ENCODE measurements at places on chromosomes 16 and 17.

DNA sequence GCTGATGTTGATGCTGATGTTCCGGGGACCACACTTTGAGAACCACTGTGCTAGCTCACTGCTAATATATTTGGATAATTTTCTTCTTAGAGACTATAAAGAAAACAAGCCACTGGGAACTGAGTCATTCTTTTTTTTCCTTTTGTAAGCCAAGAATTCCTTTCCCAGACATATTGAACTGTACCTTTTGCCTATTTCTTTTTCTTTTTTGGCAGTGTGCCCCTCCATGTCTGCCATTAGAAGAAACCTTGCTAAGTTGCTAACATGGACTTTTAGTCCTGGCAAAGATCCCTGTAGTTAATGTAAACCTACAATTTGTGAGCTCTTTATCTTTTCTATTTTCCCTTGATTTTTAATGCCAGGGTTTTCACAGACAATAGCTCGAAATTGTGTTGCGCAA is 17.3 kb upstream of the ERCC4 start:
- no peak for DNase-seq

DNA sequence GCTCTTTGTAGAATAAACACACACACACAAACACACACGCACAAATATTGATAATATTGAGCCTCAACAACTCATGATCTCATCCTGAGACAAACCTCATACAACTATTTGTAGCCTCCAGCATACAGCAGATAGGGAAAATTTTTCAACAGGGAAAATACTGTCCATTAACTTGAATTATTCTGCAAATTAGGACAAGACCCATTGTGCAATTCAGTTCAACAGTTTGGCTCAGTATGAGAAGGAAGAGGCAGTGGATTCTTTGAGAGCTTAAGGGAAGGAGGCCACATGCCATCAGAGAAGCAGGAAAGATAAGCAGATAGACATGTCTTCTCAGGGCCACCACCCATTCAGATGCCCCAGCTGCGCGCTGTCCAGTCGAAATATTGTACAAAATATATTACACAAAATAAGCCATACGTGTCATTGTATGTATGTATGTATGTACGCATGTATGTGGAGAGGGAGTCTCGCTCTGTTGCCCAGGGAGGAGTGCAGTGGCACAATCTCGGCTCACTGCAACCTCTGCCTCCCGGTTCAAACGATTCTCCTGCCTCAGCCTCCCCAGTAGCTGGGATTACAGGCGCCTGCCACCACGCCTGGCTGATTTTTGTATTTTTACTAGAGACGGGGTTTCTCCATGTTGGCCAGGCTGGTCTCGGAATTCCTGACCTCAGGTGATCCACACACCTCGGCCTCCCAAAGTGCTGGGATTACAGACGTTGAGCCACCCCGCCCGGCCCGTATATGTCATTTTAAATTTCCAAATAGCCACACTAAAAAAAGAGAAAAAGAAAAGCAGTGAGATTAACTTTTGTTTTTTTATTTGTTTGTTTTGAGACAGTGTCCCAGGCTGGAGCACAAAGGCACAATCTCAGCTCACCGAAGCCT is 1.8 kb downstream of the ZC3H7A start:
- DNase-seq, result no peak

DNA sequence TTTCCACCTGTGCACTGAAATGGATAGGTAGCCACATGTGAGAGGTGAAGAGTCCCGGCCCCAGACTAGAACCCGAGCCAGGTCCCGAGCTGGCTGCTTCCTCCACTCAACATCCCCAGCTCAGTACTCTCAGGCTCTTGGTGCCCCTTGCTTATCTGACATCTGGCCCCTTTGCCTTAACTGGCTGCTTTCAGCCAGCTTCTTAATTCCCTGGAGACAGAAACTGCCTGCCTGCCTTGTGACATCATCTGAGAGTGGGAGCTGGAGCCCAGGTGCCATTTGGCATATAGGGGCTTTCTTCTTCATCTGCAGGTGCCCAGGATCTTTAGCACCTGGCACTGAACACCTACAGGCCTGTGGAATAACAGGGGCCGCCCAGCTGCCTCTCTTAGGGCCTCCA is 8.9 kb downstream of the CHAD start:
- DNase-seq, result no peak

GRCh38 chr16:48446534-48446920 is 61.3 kb upstream of the SIAH1 start:
- no peak for DNase-seq

DNA sequence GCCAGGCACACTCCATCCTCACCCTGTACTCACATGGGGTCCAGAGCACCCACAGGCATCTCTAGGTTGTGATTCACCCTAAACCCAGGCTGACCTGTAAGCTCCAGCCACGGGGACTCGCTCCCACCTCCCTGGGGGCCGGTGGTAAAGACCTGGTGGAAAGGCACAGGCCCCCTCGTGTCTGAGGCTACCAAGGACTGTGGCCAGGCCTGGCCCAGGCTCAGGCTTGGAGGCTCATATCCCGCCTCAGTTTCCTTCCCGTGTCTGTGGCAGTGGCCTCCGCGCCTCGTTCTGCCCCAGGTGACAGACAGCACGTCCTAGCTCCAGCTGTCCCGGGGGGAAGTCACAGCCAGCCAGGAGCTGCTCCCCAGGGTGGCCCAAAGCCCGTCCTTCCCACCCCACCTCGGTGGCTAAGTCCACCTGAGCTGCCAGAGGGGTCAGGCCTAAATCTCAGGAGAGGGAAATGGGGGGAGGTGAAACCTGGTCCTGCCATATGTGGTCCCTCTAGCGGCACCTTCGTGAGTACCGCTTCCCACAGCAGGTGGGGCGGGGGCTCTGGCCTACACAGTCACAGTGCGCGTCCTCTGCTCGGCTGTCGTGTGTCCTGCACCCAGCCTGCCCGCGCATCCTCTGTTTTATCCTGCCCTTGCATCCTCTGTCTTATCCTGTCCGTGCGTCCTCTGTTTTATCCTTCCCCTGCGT is 12.6 kb downstream of the CDH15 start:
- DNase-seq, result no peak

GRCh38 chr16:78129349-78129748 is 29.9 kb downstream of the WWOX start:
- DNase-seq, result no peak

- no peak for DNase-seq
Observed at GRCh38 chr17:18877104-18877645, 19.2 kb downstream of the PRPSAP2 start.

DNA sequence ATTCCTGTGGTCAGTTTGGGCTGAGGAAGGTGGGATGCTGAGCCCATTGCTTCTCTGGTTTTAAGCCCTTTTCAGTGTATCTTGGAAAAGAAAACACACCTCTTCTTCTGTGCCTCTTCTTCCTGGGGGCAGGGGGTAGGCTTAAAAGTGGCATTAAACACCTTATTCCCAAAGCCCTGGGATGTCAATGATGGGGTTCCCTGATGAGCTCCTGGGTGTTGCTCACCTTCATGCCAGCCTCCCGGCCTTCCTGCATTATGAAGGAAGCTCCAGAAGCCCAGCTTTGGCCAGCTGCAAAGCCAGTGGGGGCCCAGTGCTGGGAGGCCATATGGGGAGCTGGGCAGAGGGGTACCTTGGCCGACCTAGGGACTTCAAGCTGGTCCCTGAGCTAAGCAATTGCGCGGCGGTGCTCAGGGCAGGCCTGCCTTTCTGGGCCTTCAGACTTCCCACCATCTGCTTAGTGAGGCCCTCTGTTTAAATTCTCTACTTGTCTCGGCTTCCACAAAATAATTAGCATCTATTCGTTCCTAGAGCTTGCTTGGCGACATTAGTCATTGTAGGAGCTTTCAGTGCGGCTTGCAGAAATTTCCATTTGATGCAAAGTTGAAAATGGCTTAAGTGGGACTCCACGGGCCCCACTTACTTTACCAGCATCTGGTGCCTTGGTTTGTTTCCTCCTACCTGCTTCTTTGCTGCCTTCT is 121.7 kb upstream of the NLRP1 start:
- DNase-seq, result no peak

DNA sequence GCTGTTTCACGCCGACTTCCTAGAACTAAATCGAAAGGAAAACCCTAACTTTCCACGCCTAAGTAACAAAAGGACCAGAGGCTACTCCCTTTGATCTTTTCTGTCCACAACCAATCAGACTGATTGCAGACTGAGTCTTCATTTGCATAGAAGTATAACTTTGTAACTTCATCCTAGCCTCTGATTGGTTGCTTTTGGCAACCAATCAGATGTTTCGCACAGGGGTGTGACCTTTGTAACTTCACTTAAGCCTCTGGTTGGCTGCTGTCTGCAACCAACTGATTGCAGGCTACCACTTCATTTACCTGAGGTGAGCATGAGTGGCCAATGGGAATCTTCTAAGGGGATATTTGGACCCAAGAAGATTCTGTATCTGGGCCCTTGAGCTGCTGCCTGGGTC is 17.4 kb upstream of the ICAM2 start:
- no peak for DNase-seq

DNA sequence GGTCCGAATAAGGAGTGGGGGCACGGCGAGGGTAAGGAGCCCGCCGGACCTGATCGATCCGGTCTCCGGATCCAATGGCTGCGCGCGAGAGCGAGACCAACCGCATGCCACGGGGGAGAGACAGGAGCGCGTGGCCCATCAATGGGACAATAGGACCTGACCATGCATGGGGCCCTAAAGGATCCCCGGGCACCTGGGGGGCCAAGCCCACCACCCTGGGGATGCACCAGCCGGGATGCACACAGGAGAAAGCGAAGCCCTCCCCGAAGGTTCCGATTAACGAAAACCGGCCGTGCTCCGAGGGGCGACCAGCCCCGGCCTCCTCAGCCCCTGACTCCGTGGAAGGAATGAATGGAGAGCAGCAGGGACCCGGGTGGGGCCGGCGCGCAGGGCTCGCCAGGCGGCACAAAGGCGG is 525 bp downstream of the JPT1 start:
- DNase-seq, result peak; percentile 70

- no peak for DNase-seq
Observed at GRCh38 chr16:4384509-4384942, 12.9 kb downstream of the VASN start.

- no peak for DNase-seq
Observed at GRCh38 chr17:13525876-13526275, 75.9 kb downstream of the HS3ST3A1 start.

GRCh38 chr17:38844261-38844757 is 9.2 kb downstream of the RPL23 start:
- no peak for DNase-seq

DNA sequence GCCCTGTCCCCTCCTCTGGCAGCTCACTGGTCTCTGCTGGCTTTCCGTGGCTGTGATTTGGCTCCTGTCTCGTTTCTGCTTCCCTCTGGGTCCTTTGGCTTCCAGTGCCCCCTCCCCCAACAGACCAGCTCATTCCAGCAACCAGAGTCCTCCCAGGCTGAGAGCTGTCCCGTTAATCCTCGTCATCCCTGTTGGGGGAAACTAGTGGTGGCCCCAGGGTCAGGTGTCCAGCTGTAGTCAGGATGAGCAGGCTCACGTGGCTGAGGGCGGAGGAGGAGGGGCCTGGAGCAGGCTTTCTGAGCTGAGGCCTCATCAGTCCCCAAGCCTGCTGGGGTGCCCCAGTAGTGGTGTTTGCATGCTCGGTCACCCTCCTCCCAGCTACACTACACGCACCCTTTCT is 10.7 kb upstream of the CBX4 start:
- DNase-seq, result no peak

GRCh38 chr16:59604354-59604753 is 870.2 kb upstream of the GOT2 start:
- no peak for DNase-seq

GRCh38 chr16:68022278-68022727 is 729 bp downstream of the DDX28 start:
- DNase-seq, result no peak

- DNase-seq, result no peak
Observed at GRCh38 chr17:57228911-57229310, 27.4 kb upstream of the MSI2 start.

GRCh38 chr16:58329135-58329534 is 34.3 kb upstream of the PRSS54 start:
- DNase-seq, result no peak

DNA sequence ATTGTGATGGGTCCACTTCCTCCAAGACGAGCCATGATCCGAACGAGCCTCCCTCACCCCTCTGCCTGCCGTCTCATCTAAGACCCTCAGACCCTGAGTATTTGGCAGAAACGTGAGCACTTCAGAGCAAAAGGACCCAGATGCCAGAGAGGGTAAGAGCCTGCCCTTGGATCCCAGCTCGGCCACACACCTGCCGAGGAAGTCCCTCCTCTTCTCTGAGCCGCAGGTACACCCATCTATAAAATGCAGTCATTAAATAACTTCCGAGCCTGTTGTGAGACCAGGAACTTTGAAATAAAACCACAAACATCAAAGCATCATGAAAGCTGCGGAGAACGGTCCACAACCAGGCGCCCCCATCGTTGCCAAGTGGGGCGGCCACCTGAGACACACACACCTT is 64.8 kb upstream of the DOC2B start:
- DNase-seq, result no peak

GRCh38 chr16:21608639-21609328 is 9.4 kb downstream of the METTL9 start:
- DNase-seq, result no peak

DNA sequence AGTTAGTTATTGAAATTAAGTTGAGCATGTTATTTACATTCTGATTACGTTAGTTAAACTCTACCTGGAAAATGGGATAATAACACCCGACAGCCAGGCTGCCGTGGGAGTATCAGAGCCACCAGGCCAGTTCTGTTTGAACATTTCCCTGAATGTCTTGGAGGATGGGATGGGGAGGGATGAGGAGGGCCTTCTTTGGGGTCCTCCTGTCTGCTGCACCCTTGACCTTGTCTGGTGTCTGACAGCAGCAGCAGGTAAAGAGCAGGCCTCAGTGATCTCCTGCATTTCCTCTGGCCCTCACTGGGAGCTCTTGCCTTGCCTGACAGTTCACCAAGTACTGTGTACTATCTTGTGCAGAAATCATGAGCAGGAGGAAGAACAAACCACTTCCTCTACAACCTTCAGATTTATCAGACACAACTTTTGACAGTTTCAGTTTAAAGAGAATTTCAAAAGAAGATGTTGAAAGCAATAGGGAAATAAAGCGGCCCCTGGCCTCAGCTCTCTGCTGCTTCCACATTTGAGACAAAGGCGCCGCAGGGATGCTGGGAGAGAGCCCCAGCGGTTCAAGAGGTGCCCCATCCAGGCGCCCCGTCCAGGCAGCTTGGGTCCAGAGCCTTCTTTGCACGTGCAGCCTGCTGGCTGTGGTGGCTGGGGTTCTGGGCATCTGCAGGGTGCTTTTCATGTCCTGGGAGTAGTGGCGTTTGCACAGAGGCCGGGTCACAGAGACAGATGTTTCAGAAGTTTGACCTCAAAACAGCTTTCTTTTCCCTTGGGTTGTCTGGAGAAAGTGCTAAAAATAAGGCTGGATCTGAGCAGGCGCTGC is 25.3 kb downstream of the CMIP start:
- no peak for DNase-seq

DNA sequence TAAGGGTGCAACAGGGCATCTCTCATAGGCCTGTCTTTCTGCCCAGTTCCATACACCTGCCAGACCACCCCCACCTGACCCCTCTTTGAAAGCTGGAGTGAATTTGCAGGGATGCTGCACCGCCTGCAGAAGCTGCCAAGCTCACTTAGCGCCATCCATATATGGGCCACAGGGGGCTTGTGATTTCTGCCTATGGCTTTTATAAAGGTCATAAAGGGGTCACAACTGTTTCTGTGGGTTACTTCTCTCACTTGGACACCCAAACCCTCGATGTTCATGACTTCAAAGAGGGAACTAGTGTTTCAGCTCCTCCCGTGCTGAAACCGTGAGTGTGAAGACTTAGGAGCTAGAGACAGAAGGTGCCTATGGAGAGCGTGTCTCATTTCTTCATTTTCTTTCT is 23.9 kb upstream of the MEAK7 start:
- DNase-seq, result no peak

Measured in D341Med (cell line).